ENCODE measurements at places on chromosomes 3 and 15. TPM values are rescaled to one million over a fixed set of nuclear protein-coding genes. Genes with fewer than 3 reads are reported as not detected.

Gene SPESP1
- 0.86 TPM for total RNA-seq

Gene SOX2
- total RNA-seq, result 3.7 TPM

Gene NT5DC2
- 23.3 TPM for total RNA-seq

Gene TRIM69
- 100 TPM for total RNA-seq

Gene MCTP2
- 19.6 TPM for total RNA-seq

Gene FEZF2
- not detected for total RNA-seq

Gene PRSS50
- total RNA-seq, result not detected

Gene KLF13
- total RNA-seq, result 119 TPM

- ATAC-seq, result no peak
Measured at GRCh38 chr3:111713833-111714232, 118.7 kb upstream of the ZBED2 start.

DNA sequence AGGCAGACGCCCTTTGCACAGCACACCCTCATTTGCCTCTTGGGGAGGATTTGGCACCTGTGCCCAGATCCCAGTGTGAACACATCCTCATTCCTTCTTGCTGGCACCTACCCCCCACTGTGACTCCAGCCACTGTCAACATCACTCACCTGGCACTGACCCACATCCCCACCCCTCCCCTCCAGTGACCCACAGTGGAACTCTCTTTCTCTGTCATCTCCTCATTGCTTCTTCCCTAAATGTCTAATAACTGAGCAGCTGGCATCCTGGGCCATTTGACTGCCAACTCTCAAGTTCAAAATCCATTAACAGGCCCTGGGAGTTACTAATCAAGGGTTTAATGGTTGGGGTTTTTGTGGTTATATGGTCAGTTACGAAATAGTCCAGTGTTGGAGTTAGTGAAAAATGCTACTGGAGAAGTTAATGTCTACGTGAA, 14.4 kb downstream of the SNAPC5 start:
- no peak for ATAC-seq

DNA sequence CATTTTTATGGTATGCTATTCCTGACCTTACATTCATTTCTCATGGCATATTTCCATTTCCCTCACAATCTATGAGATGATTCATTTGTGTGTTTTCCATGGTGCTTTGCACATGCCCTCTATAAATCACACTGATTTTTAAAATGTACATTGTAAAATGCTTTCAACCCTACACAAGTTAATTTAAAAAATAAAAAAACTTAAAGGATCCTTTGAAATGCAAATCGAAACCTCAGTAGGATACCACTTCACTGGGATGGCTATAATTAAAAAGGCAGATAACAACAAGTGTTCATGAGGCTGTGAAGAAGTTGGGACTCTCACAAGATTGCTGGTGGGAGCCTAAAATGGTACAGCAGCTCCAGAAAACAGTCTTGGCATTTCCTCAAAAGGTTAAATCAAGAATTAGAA, 83.5 kb downstream of the FMN1 start:
- no peak for ATAC-seq

GRCh38 chr3:101325393-101326134, 5.2 kb upstream of the IMPG2 start:
- ATAC-seq, result no peak

DNA sequence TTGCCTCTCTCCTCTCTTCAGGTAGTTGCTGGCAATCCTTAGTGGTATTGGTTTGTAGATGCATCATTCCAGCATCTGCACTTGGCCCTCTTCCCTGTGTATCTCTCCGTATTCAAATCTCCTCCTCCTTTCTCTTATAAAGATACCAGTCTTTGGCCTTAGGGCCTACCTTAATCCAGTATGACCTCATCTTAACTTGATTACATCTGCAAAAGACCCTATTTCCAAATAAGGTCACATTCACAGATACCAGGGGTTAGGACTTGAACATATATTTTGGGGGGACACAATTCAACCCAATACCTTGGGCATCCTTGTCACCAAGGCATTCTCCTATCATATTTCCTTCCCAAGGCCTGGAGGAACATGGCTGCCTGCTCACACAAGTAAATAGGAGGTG, 22.0 kb upstream of the ABHD2 start:
- no peak for ATAC-seq

- peak; percentile 36 for ATAC-seq
Measured at GRCh38 chr3:11643201-11643603, 513 bp downstream of the VGLL4 start.

DNA sequence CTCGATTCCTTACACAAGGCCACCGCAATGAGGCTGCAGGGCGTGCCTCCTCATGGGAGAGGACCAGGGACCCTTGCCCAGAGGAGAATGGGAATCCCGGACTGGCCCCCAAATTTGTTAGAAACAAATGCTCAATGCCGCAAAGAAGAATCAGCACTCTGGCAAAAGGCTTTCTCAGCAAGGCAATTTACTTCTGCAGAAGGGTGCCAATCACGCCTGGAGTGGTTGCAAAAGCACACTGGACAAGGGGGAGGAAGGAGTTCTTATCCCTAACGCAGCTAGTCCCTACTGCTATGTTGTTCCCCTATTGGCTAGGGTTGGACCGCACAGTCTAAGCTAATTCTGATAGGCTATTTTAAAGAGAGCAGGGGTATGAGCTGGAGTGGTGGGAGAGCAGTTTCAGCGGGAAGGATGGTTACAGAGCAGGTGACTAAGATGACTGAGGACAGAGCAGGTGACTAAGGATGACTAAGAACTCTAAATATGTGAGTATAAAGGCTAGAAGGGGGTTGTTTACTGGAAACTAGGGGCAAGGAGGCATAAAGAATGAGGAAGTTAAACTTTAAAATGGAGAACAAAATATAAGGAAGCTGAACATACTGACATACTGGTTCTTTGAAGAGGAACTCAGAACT, 48.5 kb downstream of the KATNBL1 start:
- ATAC-seq, result peak; percentile 96

- ATAC-seq, result no peak
Measured at GRCh38 chr3:178536211-178537079, at the start of gene KCNMB2. Gene KCNMB2, plus strand, starts transcription at chr3:178536436.

DNA sequence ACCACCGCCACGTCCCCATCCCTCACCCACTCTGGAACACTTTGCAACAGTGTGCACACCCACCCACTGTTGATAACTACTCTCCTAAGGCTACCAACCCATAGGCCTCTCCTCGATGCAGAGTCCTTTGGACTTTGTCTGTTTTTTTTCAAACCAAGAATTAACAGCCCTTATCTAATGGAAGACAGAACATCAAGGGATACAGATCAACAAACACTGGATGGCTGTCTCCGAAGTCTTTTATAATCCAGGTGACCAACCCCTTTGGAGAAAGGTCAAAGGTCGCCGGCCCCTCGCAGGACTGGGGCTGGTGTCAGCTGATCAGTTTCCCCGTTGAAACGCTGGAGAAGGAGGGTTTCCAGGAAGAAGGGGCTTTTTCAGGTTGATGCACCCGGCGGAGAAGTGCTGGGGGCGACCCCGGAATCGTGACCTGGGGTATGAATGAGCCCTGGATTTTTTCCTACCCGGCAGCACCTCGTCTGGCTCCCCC, 532 bp downstream of the B4GALT4 start:
- peak; percentile 4 for ATAC-seq

DNA sequence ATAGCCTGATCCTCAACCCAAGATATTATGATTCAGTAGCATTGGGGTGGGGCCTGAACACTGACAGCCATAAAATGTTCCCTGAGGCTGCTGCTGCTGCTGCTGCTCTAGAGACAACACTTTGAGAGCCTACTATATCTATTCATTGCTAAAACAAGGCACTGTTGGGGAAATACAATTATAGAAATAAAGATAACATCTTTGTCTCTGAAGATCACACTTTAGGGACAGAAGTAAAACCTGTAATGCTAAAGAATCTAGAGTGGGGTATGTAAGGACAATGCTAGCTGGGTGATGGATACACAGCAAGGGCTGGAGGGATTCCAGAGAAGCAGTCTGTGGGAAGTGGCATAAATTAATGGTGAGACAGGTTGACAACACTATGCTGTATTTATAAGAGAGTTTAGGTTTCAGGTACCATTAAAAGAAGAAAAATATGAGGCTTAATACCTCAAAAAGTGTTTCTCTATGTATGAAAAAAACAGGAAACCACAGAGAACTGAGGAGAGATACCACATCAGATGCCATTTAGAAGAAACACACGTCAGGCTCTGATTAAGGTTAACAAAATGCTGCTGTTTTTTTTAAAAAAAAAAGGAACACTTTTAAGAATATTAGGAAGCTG, 115.9 kb downstream of the CBLB start:
- peak; percentile 85 for ATAC-seq

DNA sequence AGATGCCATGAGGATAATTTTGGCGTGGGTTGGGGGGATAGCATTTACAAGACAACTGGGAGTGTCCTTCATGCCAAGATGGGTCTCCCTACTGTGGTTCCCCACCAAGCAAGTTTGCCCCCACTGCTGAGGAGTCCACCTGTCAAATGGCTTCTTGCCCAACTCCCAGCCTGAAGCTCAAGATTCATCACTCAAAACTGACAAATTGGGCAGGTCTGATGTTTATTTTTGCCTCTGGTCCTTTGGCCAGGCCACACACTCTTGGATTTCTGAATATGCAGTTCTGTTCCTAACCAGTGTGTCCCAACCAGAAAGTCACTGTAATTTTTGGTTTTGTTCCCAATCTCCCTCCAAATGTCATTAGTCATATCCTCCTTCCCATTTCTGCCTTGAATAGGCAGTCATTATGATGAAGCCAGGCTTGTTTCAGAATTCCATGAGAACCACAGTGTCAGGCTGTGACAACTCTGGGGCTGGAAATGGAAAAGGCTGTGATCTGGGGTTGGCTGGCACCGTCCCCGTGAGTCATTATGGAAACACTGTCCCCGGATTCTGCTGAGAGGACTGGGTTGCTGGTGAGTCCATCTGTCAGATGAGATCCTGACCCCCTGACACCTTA, 29.3 kb upstream of the MEF2A start:
- no peak for ATAC-seq

- peak; percentile 67 for ATAC-seq
Measured at GRCh38 chr3:179046497-179047353, 24.9 kb downstream of the ZMAT3 start.

DNA sequence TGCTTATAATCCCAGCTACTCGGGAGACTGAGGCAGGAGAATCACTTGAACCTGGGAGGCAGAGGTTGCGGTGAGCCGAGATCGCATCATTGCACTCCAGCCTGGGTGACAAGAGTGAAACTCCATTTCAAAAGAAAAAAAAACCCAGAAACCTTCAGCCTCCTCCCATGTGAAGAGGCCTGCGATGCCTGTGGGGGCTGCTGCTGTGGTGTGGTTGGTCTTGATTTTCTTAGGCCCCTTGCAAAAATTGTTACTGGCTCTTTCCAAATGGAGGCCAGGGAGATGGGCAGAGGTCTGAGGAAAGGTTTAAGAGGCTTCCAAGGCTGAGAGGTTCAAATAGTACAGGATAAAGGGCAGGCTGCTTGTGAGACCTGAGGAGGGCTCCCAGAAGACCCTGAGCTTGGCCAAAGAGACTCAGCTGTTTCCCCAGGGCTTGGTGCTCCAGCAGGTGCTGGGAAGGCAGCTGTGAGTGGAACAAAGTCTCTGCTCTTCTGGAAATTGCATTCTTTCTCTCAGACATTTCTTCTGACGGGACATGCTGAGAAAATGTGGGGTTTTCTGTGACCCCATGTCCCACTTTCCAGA, 18.4 kb downstream of the GCSAM start:
- ATAC-seq, result no peak

DNA sequence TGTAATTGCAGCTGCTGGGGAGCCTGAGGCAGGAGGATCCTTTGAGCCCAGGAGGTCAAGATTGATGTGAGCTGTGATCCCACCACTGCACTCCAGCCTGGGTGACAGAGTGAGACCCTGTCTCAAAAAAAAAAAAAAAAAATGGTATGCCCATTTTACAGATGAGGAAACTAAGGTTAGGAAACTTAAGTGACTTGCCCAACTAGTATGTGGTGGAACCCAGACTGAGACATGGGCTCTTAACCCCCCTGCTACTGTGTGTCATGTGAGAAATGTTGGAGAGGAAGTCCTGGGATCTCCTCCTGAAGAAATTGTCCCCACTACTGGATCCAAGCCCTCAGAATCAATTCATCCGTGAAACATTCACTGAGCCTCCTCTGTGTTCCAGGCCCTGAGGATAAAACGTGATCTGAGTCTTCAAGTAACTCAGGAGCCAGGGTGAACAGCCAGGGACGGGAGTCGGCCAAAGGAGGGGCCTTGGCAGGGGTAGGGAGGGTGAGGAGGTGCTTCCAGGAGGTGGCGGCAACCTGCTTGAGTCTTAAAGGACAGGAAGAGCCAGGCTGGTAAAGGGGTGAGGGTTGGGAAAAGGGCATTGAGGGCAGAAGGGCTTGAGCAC, 19.6 kb upstream of the RNU6-1 start:
- ATAC-seq, result no peak

- ATAC-seq, result no peak
Measured at GRCh38 chr3:134971306-134971705, 176.2 kb downstream of the EPHB1 start.

DNA sequence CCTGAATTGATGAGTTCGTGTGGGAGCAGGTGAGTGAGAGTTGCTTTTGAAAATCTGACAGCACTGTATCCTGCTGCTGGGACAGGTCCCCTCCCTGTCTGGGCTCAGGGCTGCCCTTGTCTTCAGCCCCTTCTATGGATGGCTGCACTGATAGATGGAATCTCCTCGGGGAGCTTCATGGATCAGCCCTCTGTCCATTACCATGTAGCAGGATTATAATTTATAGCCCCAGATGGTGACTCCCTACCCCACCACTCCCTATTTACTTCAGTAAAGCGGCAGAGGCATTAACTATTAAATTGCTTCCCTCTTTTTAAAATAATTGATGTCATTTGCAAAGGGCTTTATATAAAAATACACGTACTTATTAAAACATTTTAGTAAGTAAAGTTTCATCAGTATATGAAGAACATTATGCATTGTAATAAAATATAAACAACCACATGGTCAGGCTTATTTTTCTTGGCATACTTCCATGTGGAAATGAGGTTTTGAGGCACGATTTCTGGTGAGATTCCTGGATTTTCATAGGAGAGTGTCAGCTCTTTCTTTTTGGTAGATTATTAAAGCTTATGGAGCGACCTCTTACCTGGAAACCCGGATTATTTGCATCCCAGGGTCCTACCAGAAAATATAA, 38.5 kb downstream of the MAP3K13 start:
- ATAC-seq, result no peak

GRCh38 chr3:79314962-79315361, 452.8 kb downstream of the ROBO1 start:
- no peak for ATAC-seq

- ATAC-seq, result no peak
Measured at GRCh38 chr3:149442851-149443544, 31.5 kb upstream of the TM4SF4 start.

- ATAC-seq, result peak; percentile 59
Measured at GRCh38 chr3:111903067-111903511, 44.0 kb downstream of the PHLDB2 start.

GRCh38 chr3:100865442-100865841, 127.8 kb downstream of the ABI3BP start:
- no peak for ATAC-seq

DNA sequence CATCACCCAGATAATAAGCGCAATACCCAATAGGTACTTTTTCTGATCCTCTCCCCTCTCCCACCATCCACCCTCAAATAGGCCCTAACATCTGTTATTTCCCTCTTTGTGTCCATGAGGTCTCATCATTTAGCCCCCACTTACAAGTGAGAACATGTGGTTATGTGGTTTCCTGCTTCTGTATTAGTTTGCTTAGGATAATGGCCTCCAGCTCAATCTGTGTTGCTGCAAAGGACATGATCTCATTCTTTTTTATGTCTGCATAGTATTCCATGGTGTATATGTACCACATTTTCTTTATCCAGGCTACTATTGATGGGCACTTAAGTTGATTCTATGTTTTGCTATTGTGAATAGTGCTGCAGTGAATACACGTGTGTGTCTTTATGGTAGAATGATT, 165.4 kb downstream of the MBNL1 start:
- ATAC-seq, result no peak
